ENCODE measurements at places on chromosomes 12 and 14.

DNA sequence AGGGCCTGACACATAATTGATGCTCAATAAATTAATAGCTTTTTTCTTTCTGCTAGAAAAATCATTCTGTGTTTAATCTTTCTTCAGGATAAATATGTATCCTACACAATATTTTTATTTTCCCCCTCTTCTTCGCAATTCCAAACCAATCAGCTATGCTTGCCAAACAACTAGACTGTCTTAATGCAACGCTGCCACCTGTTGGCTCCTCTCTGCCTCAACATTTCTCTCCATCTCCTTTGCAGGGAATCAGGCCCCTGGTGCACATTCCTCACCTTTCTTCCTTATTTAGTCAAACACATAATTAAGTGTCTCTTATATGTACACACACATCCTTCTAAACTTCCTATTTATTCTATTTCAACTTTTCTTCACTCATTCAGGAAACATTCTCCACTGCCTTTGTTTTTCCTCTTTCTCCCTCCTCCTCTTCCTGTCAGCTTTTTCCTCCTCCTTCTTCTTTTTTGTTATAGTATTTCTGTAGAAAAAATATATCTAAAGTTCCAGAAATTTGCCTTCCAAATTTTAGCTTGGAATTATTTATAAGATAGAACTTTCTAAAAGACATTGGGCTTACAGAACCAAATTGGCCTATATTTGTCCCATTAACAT lies 406.0 kb downstream of the PRKD1 start:
- no peak for DNase-seq

DNA sequence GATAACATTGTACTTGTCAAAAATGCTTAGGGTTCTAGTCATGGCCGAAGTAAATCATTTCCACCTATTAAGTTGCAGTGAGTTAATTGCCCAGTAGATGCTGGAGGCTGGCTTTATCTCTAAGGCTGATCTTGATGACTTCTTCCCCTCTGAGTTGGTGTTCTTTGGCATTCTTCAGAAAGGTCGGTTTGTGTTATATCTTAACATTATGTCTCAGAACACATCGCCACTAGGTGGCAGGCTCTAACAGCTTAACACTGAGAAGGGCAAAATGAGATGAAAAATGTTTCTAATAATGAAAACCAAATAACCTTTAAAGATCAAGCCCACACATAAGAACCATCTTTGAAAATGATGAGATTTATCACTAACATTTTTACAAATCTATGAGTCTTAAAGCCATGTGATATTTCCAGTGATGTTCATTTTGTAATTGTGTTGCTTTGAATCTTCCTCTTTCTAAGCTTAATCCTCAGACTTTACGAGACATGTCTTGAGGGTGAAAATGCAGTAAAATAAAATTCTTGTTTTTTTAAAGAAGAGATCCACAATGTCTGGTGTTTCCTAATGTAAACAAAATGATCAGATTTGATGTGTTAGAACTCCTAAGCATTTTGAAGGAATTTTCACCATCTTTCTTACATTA lies 28.6 kb downstream of the SUDS3 start:
- peak; percentile 37 for DNase-seq

DNA sequence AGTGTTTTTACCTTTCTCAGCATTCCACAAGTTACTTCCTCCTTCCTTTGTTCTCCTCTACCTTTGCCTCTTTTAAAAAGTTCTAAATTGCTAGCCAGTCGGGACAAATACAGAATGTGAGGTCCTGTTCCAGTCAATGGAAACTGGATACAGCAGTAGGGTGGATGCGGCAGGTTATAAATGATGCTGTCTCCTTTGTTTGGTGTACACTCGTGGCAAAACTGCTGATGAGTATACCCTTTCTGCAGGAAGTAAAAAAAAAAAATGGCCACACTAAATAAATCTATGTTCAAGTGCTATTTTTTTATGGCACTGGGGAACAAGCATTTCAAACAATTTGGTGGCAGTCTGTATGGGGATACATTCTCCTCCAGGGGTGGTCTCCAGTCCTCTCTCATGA lies 27.5 kb downstream of the KLRK1 start:
- no peak for DNase-seq

DNA sequence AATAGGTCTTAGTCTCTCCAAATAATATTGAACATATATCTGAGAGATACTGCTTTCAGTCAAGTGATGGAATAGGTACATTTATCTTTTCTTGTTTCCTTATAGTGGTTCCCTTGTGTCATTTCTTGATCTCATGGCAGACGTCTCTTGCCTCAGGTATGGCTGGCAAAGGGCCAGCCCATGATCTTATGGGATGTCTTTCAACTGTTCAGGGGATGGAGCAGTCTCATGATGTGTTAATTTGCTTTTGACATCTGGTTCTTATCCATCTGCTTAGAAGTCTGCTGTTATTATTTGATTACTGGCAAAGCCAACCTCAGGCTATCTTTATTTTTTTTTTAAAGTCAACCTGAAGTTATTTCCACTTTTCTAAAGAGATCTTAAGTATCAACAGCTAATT lies 262.9 kb downstream of the TMEM117 start:
- no peak for DNase-seq

GRCh38 chr14:102594514-102595175 lies 2.2 kb downstream of the RCOR1 start:
- DNase-seq = no peak

DNA sequence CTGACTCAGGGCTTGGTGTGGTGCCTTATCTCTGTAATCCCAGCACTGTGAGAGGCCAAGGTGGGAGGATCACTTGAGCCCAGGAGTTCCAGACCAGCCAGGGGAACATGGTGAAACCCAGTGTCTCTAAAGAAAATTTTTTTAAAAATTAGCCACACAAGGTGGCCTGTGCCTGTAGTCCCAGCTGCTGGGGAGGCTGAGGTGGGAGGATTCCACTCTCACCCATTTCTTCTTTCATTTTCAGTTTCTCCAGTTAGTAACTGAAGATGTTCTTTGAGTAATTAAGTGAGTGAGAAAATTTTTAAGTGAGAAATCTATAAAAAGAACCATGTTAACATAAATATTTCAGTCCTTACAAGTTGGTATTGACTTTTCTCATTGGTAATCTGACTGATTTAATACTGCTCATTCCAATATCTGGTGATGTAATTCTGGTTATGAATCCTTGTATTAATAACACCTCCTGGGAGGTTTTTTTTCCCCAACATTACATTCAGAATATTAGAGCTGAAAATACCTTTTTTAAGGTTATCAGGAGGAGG lies 6.1 kb downstream of the METTL3 start:
- DNase-seq = no peak

DNA sequence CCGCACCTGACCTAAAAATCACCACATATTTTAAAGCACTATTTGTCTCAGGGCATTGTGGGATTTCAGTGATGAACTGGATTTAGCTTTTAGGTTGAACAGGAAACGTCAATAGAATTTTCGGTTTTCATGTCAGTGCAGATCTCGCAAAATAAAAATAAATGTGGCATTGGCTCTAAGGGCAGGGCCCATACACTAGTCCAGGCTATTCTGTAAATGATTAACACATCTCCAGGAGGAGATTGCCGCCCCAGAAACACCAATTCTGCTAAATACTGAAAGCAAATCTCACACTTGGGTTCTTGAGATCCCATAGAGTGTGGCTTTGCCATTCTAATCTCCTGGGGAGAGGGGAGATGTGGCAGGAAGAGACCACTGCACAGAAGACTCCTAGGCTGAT lies 1494.0 kb upstream of the TMEM132C start:
- DNase-seq = no peak

- DNase-seq = no peak
These were observed 8.8 kb downstream of the KRT80 start for GRCh38 chr12:52182898-52183543.

- no peak for DNase-seq
These were observed 21.1 kb downstream of the ST8SIA1 start for GRCh38 chr12:22313286-22313962.

- no peak for DNase-seq
These were observed 5.3 kb upstream of the CEP128 start for GRCh38 chr14:80946797-80947196.

- no peak for DNase-seq
These were observed 40.9 kb downstream of the PELI2 start for GRCh38 chr14:56159066-56159465.

DNA sequence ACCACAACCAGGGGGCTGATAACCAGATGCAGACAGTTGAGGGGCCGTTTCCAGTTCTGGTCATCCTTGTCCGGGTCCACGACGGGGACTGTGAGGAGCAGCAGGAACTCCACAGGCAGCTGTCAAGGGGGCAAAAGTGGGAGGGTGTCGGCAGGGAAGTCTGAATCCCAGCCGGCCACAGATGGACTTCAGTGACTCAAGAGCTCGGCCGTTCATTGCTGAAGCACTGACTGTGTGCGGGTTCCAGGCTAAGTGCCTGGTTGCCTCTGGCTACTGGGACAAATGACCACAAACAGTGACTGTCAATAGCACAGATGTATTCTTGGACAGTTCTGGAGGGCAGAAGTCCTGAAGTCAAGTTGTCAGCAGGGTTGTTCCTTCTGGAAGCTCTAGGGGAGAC lies 19.6 kb downstream of the SLC8B1 start:
- no peak for DNase-seq

- no peak for DNase-seq
These were observed 790.8 kb upstream of the TBX3 start for GRCh38 chr12:115474539-115475353.

DNA sequence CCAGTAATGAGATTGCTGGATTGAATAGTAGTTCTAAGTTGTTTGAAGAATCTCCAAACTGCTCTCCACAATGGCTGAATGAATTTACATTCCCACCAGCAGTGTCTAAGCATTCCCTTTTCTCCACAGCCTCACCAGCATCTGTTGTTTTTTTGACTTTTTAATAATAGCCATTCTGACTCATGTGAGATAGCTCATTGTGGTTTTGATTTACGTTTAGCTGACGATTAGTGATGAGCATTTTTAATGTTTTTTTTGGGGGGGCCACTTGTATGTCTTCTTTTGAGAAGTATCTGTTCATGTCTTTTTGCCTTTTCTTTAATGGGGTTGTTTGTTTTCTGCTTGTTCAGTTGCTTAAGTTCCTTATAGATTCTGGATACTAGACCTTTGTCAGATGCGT lies 8.1 kb upstream of the SLC15A5 start:
- no peak for DNase-seq

GRCh38 chr14:91396959-91397815 lies 20.4 kb downstream of the CCDC88C start:
- DNase-seq = no peak

- DNase-seq = no peak
These were observed 457.7 kb upstream of the PDE3A start for GRCh38 chr12:19910681-19911080.

GRCh38 chr12:57899010-57899662 lies 42.2 kb upstream of the ATP23 start:
- DNase-seq = no peak

GRCh38 chr14:102923925-102924486 lies 1.5 kb downstream of the AMN start:
- DNase-seq = no peak

GRCh38 chr12:124475295-124476010 lies 92.0 kb downstream of the NCOR2 start:
- DNase-seq = no peak

GRCh38 chr12:68580911-68581310 lies 29.8 kb upstream of the RAP1B start:
- DNase-seq = no peak

GRCh38 chr12:116426391-116427136 lies 132.6 kb upstream of the MAP1LC3B2 start:
- DNase-seq = peak; percentile 90

DNA sequence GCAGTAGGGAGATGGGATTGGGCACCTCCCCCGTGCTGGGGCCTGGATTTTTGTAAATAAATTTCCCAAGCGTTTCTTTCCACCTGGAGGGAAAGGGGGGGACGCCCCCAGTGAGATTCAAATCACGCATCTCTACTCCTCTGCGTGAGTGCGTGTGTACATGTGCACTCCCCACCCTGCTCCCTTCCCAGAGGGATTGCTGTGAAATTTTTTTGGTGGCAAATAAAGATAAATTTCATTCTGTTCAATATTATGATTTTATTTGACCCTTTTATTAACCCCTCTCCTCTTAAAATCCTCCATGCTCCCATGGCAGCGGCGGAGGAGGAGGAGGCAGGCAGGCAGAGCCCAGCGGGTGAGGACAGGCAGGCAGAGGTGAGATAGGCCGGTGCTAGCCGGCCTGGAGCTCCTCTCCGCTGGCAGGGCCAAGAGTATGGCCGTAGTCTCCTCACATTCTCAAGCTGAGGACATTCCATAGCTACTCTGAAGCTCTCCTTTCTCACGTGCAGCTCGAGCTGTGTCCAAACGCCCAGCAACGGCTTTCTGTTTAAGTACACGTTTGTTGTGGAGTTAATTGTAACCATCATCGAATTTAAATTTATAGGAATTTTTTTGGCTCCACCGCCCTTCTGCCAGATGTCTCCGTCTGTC lies 1.5 kb upstream of the HOTAIR start:
- no peak for DNase-seq

DNA sequence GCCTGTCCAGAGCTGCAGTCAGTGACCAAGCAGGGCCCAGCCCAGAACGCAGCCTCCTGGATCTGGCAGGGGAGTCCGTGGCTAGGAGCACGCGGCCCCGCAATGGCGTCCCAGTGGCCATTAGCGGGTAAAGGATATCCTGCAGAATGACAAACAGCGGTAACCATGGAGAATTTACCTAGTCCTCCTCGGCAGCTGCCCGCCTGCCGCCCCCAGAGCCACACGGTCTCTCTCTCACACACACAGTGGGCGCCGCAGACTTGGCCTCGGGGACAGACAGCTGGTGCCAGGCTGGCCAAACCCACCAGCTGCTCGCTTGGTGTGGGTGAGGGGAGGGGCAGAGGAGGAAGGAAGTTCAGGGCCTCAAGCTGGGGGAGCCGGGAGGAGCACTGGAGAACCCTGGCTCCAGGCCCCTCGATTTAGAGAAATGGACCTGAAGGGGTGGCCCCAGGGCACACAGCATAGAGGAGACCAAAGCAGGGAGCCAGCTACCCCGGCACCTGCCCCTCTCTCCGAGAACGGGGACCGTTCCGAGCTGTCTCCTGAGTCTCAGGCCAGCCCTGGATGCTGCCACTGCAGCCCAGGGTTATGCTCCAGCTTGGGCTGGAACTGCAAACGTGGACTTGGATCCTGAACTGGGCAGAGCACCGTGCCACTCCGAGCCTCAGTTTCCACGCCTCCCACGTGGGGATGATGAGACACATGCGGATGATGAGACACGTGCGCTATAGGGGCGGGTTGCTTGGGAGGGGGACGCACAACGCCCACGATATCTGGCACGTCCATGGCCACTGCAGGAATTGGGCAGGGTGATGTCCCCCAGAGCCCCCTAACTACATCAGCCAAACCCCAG lies 3.4 kb downstream of the CDK2AP1 start:
- DNase-seq = no peak

DNA sequence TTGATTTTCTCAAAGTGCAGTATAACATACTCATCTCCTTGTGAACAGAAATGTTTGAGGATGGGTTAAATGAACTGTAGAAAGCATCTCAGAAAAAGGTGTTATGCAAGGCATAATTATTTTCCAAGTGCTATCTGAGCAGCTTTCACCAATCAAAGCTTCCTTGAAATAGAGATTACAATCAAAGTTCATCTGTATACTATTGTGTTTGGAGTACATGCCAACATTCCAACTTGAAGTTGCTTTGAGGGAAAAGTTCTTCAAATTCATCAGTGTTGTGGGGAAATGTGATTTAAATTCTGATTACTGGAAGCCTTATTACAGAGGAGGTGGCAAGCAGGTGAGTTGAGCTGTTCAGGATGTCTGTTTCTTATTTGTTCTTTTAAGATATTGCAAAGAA lies 68.2 kb downstream of the TMTC2 start:
- DNase-seq = no peak
